ENCODE measurements at places on chromosomes 6 and 20.

DNA sequence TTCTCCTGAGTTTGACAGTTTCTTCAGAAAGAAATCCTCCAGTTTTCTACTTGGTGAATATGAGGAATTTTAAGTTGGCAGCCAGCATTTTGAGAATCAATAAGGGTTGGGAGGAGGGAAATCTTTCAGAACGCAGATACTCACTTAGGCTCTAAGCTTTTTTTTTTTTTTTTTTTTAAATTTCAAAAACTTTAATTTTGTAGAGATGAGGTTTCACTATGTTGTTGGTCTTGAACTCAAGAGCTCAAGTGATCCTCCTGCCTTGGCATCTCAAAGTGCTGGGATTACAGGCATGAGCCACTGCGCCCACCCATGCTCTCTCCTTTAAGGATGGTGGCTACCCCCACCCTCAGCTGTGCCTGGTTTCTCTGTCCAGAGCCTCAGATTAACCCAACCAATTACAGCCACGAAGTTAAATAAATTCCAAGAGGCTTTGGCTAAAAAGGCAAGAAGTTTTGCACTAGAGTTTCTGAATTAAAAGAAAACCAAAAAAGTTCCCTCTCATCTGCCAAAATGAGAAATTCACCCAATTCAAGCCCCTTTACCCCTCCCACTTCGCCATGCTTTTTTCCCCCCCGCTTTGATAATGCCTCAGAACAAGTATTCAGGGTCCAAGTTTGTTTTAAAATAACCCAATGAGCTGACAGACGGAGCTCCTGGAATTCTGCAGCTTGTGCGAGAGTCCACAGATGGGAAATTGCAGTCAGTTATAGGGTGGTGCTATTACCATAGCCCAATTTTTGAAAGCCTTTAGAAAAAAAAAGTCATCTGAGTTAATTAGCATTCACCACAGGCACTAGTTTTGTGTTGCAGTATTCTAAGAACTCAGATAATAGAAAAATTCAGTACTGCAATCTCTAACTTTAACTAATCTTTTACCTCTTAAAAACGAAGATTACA, 94.3 kb upstream of the BEND3 start:
- no peak for DNase-seq

GRCh38 chr6:112827793-112828192, 480.7 kb downstream of the RFPL4B start:
- no peak for DNase-seq

- DNase-seq: no peak
Measured at GRCh38 chr20:50784464-50784863, 10.4 kb upstream of the BCAS4 start.

- no peak for DNase-seq
Measured at GRCh38 chr6:12403201-12403826, 113.2 kb downstream of the EDN1 start.

DNA sequence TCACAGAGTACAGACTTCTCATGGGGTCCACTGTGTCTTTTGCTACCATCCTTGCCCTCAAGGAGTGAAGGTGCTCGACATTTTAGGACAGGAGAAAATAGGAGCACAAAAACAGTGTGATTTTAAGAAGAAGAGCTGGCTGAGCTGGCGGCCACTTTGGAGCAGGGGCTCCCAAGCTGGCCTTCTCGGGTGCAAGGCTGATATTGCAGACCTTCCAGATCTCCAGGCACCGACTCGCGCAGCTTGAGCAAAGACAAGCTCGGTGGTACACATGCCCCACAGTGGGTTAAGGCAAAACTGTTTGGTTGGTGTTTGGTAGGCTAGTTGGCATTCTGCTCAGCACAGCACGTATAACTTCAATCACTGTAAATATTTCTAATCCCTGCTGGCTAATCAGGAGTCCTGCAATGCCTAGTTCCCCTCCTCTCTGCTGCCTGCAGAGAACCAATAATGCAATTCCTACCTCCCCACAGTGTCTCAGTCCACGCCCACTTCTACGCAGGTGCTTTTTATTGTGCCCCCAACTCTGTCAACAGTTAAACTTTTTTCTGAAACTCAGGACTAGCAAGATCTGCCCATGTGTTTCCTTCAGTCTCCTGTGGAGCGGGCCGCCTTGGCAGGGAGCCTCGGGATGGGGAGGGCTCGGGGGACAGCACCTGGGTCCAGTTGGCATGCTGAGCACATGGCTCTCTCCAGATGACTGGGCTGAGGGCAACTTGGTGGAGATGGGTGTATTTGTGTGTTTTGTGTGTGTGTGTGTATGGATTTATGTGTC, 12.7 kb upstream of the SMOC2 start:
- no peak for DNase-seq

- no peak for DNase-seq
Measured at GRCh38 chr6:6972456-6972855, 135.3 kb upstream of the RREB1 start.

DNA sequence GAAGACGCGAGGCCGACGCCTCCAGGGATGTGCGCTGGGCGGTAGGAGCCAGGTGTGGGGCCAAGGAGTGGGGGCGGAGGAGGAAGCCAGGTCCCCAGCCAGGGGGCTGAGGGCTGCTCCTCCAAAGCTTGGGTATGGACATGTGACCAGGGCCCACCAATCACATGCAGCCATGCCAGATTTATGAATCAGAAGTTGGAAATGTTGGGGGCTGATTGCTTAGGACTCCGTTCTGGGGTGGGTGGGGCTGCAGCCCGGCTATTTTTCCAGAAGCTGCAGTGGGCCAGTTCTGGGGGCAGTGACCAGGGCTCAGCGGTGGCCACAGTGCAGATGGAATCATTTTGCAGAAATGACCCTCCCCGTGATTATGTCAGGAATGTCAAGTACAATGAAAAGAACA, 96.0 kb downstream of the CEBPB start:
- no peak for DNase-seq

GRCh38 chr6:129749749-129750120, 39.8 kb upstream of the ARHGAP18 start:
- peak; percentile 47 for DNase-seq

DNA sequence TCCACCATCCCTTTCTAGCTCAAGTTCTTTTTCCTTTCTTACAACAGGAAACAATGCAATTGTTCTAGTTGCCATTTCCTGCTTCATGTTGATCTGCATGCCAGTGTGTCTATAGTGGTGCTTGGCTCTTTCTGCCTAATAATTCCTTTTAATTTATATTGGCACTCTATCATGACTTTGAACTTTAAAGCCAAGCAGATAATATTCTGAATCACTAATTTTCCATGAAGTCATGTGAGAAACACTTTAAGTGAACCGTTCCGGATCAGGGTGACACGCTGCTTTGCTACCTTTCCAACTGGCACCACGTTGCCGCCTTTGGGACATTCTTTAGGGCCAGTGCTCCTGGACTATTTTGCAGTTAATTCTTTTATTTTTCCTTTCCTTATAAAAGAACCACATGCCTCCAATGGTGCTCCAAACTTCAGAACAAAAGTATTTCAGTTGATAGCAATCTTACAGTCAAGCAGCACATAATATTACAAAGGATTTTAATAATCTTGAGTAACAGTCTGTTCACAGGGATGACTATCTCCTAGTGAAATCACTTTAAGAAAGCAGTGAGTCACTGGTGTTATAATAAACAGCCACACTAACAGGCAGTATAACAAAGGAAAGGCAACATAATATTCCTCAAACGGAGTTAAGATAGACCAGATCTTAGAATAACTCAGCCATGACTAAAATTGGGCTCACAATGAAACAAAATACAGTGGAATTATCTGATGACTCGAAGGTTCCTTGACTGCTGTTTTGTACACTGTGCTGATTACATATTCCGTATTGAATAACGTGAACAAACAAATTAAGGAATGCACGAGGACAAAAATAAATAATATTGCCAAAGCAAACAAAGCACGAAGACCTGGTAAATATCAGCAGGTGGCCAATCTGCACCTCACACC, 19.0 kb upstream of the BLOC1S5 start:
- DNase-seq: no peak

DNA sequence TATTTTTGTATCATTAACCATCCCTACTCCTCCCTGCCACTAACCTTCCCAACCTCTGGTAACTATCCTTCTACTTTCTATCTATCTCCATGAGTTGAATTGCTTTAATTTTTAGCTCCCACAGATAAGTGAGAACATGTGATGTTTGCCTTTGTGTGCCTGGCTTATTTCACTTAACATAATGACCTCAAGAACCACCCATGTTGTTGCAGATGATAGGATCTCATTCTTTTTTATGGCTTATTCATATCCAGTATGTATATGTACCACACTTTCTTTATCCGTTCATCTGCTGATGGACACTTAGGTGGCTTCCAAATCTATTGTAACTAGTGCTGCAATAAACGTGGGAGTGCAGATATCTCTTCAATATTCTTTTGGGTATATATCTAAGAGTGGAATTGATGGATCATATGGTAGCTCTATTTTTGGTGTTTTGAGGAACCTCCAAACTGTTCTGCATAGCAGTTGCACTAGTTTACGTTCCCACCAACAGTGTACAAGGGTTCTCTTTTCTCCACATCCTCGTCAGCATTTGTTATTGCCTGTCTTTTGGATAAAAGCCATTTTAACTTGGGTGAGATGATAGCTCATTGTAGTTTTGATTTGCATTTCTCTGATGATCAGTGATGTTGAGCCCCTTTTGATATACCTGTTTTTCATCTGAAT, 201.4 kb downstream of the ARHGAP18 start:
- DNase-seq: no peak

DNA sequence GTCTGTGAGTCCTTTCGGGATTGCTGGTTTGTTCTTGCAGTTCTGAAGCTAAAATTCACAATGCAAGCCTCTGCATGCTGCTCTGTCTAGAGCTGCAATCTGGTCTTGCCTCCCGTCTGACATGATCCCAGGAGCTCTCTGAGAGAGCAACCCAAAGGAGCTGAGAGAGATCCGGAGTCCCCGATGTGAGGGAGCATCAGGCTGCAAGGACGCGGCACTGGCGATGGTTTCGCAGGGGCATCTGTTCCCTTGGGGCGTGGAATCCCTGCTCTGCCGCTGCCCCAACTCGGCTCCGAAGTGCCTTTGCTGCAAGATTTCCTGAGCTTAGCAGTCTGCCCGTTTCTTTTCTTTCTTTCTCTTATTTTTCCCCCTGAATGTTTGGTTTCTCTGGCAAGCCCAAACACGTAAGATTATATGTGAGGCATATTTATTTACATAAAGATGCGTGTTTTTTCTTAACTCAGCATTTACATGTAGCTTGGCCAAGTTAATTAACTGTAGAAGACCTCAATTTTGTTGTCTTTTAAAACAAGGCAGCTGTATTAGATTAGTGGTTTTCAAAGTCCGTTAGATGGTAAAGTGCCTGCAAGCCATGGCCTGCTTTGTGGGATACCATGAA, 873.0 kb downstream of the KIF16B start:
- DNase-seq: no peak

GRCh38 chr6:116562614-116563013, 8.7 kb upstream of the RWDD1 start:
- no peak for DNase-seq

DNA sequence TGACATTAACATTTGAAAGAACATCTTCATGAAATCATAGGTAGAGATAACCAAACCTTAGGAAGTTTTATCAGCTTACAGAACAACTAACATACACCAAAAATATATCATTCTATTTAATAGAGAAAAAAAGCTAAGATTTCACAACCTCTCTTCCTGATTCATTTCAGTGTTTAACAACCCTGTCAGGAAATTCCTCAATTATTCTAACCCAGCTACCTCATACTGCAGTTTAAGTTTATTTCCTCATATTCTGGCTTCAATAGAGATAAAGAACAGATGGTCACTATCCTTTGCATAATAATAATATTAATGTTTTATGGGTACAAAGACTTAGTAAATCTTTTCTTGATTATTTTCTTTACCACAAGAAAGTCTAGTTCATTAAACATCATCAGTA, 112.9 kb upstream of the HSF2 start:
- no peak for DNase-seq

- DNase-seq: no peak
Measured at GRCh38 chr20:59171986-59172385, 8.4 kb downstream of the ZNF831 start.

GRCh38 chr6:134584847-134585516, 267.1 kb upstream of the SGK1 start:
- DNase-seq: no peak

- no peak for DNase-seq
Measured at GRCh38 chr6:52584203-52584602, 7.3 kb upstream of the TRAM2 start.

DNA sequence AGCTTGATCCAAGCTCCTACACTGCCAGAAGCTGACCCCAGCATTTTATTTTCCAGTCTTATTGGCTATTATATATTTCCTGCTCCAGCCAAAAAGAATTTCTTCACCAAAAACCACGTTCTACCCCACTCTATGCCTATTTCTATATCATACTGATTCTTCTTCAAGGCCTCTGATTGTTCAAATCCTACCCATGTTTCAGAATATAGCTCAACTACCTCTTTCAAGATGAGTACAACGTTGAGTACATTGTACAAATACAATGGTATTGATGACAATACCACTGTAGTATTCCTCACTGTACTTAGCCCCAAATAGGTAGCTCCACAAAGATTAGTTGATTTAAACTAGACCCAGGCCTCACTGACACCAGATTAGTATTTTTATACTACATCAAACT, 31.0 kb downstream of the ASCC3 start:
- no peak for DNase-seq

DNA sequence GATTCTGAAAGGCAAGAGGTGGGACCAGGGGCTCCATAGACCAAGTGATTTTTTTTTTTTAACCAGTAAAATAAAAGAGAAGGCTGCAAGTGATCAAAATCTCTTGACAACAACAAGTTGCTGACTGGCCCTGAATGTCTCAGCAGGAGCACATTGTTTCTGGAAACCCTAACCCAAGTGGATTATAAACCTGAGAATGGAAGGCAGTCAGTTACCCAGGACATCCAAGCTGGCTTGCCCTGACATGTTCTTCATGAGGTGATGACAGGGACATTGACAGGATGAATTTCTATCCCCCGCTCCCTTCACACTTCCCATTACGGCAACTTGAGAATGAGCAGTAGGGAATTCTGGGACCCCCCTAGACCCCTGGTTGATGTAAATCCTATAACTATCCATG, 49.6 kb upstream of the RIPOR2 start:
- DNase-seq: no peak

GRCh38 chr6:52620906-52621190, 44.0 kb upstream of the TRAM2 start:
- DNase-seq: no peak

- no peak for DNase-seq
Measured at GRCh38 chr20:63323357-63323981, 30.5 kb downstream of the COL20A1 start.

DNA sequence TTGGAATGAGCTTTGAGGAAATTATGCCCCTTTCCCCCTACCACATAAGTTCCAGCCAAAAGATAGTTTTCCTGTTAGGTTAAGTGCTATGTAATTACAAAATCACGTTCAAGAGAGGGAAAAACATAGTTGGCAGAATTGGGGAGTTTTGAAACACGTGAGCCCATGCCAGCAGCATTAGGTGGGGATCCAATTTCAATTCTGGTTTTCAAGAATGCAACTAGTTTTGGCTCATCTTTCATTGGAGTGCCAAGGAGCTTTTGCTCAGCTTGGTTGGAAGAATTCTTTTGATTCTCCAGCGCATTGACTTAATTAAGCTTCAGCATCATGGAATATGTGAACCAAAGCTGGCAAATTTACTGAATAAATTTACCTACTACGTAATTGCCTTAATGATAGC, 95.9 kb downstream of the SAMD5 start:
- no peak for DNase-seq

Measured in SIG-M5 (cell line).